ENCODE measurements at places on chromosomes 1 and 21. TPM values are rescaled to one million over a fixed set of nuclear protein-coding genes. Genes with fewer than 3 reads are reported as not detected.

DNA sequence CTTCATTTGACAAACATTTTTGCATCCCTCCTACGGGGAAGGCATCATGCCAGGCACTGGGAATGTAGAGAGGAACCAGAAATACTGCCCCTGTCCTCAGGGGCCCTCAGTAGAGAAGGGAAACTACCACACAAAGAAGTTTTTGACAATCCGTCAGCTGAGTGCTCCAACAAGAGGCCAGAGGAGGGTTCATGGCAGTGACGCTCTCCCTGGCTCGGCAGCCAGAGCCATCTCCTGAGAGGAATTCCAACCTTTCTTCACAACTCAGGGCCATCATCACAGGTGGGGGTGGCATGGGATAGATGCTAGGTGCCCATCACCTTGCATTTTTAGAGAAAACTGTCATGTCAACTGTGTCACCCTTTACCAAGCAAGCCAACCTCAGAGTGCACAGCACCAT, 154.1 kb downstream of the HIVEP3 start:
- DNase-seq = no peak

GRCh38 chr1:17005365-17005740, 6.4 kb downstream of the ATP13A2 start:
- DNase-seq = no peak

GRCh38 chr1:77927414-77927813, 39.0 kb downstream of the NEXN start:
- no peak for DNase-seq

CD34 gene
- 1.2 TPM for polyA plus RNA-seq

TAL1 gene
- not detected for polyA plus RNA-seq

PPIAL4G gene
- polyA plus RNA-seq = not detected

Data from BJ (cell line).